ENCODE measurements at places on chromosomes 7 and 10.

- DNase-seq: no peak
Measured at GRCh38 chr7:66627881-66628360, 760 bp upstream of the KCTD7 start.

DNA sequence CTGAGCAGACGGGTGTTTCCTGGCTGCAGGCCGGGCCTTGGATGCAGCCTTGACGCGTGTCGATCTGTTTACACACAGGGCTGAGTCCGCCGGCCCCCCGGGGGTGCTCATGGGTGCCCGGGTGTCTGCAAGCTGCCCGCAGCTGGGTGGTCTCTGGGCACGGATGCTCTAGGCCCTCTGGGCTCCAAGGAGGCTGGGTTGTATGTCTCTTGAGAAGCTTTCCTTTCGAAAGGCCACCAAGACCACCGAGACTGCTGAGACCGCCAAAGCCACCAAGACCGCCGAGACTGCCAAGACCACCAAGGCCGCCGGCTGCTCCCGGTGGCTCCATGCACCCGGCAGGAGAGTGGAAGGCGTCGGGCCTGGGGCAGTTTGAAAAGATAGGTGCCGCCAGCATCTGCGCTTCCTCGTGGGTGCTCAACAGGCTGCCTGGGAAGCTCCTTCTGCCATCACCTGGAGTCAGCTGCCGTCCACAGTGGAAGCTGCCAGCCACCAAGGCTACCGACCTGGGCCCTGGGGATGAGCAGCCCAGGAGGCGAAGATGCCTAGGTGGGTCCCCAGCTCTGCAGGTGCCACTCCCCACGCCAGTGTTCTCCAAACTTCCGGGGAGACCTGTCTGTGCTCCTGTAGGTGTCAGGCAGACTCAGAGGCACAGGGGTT is 121.1 kb downstream of the INPP5A start:
- DNase-seq: no peak

- DNase-seq: no peak
Measured at GRCh38 chr7:92778972-92779371, 57.4 kb downstream of the CDK6 start.

GRCh38 chr10:51926337-51926736 is 226.9 kb upstream of the CSTF2T start:
- no peak for DNase-seq

- no peak for DNase-seq
Measured at GRCh38 chr7:28605427-28606085, 193.2 kb downstream of the CREB5 start.

DNA sequence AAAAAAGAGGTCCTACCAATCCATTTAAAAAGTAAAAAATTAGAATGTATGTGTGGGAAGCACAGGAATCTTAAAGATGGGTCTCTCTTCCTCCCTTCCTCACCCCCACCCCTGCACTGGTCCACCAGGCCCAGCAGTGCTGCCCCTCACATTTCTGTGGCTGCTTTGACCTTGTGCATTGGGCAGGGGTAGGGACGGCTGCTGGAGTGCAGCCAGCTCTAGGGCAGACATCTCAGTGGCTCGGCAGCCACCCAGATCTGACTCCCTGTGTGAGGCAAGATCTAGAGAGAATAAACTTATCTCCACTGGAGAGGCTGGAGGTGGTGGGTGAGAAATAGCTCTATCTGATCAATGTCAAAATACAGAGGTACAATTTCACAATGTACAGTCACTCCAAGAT is 6.7 kb downstream of the FAM180A start:
- DNase-seq: no peak

DNA sequence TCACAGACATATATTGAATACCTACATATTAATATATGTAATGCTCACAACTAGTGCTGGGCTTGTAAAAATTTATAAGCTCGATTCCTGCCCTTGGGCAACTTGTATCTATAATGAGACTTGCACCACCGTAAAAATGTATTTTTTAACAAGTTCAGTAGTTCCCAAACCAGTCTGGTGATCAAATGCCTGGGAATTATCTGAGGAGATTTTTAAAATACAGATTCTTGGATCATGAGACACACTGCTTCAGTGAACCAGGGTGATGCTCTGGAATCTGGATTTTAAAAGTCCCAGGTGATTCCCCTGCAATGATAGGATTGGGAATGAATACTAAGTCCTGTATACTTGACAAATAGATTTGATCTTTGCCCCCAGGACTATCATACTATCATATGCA is 4.3 kb upstream of the MICU1 start:
- DNase-seq: no peak

- DNase-seq: no peak
Measured at GRCh38 chr7:106223156-106223555, 61.6 kb downstream of the NAMPT start.

DNA sequence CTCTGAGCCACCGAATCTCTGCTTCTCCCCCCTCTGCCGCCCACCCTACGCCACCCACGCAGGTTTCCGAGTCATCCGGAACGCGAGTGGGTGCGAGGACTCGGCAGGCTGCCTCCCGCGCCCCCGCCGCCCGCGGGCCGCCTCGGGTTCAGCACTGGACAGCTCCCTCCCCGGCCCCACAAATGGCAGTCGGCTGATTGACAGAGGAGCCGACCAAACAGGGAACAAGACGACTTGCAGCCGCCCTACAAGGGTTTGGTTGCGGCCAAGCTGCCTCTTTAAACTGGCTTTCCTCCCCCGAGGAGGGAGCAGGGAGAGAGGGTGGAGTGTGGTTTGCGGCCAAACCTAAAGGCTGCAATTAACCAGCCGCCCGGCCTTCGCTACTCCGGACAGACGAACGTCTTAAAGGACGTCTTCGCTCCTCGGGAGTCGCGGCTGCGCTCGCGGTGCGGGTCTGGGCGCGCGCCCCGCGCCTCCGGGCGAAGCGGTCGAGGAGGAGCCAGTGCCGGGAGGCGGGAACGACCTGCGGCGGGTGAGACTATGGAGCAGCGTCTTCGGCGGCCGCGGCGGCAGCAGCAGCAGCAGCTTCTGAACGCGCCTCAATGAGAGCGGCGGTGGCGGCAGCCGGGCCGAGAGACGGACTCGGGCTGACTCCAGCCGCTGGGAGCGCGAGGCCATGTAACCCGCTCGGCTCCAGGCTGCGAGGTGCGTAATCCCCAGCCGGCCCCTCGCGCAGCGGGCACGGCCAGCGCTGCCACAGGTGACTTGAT is at the start of gene GPR158:
TSS of gene GPR158 (plus strand) at position 541 of the 770 bp plus-strand sequence. CDS start 420 bp downstream, outside the sequence.
- DNase-seq: peak; percentile 10

GRCh38 chr10:788796-789748 is 99.6 kb upstream of the DIP2C start:
- DNase-seq: no peak

DNA sequence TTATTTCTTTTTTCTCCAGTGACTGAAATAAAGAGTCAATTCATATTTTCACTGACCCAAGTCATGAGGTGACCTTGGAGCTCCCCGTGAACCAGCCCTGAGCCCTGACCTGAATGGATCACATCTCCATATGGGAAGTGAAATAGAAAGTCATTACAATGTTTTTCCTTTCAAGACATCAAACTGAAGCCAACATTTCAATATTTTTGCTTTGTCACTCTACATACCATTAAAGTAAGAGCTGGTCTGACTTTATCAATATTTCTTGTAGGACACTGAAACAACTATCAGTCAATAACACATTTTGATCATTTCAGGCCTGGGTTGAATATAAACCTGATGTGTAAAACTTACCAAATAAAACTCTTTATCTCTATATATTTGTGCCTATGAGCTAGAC is 249.8 kb upstream of the PHF14 start:
- no peak for DNase-seq

- no peak for DNase-seq
Measured at GRCh38 chr7:91383053-91383904, 119.0 kb downstream of the FZD1 start.

DNA sequence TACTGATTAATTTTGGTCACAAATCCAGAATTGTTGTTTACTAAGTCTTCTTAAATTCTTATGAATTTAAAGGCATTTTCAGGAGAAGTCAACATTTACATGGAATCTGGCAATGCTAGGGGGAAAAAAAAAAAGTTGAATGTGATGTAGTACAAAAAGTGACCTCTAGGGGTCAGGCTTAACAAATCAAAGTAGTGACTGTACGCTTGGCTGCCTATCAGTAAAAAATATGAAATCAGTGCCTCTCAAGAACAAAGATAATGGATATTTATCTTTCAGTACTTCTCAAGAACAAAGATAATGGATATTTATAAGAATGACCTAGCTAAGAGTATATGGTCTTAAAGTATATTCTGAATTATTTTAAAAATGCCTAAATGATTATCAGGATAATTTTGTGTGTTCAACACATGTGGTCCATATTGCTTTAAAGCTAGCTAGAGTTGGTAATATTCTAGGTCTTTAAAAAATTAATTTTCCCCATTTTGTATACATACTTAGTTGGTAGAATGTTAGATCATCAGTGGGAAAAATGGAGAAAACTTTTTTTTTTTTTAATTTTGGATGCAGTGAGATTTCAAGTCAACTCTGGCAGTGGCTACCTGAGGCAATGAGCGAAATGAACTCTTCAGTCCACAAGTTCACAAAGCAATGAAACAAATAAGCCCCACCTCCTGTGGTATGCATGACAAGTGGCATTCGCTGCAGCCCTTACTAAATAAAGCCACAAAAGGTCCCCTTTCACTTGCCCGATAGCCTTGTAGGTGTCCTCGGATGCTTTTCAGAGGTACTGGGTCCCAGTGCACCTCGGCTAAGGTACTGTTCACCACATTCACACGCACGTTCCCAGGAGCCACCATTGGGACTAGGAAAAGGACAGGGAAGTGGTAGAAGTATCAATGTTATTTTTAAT is 51.2 kb upstream of the LAMB4 start:
- DNase-seq: no peak

GRCh38 chr10:100828738-100829096 is 83.3 kb downstream of the PAX2 start:
- DNase-seq: no peak

- no peak for DNase-seq
Measured at GRCh38 chr7:26237035-26237807, 35.7 kb downstream of the CBX3 start.

DNA sequence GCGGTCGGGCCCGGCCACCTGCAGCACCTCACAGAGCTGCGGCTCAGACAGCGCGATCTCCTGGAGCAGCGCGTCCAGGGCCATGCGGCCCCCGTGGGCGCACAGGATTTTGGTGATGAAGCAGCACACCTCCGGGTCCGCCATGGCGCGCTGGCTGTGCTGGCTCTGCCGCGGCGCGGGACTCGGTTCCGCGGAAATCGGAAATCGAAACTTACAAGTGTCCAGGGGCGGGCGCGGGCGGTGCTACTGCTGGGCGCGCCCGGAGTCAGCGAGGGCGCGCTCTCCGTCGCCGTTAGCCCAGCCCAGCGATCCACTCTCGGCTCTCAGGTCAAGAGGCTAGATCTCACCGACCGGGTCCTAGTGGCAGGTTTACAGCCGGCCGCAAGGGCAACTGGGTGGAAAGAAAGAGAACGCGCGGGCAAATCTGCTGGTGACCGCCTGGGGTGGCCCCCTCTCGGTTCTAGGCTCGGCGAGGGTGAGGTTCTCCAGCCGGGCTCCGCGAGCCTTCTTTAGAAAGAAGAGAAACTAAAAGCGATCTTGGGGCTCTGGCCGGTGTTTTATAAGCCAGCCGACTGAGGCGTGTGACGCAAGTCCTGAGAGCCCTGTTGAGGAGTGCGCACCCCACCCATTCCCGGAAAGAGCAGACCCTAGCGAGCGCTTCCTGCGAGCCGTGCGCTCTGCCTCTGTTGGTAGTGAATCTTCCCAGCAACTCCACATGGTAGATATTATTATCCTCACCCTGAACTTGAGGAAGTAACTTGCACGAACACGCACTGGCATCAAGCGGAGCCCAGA is at the start of gene ZC3HAV1:
TSS of gene ZC3HAV1 (minus strand) at position 533 of the 795 bp plus-strand sequence. CDS start at position 144, 389 bp downstream.
- DNase-seq: peak; percentile 82

GRCh38 chr10:46250481-46250880 is 36.3 kb upstream of the ANTXRL start:
- no peak for DNase-seq

- DNase-seq: no peak
Measured at GRCh38 chr7:93890464-93891068, at the start of gene TFPI2. Gene TFPI2 (minus strand): TSS chr7:93890753. CDS start chr7:93890678, 75 bp downstream.

- DNase-seq: no peak
Measured at GRCh38 chr7:80791509-80791929, 127.3 kb downstream of the SEMA3C start.

- no peak for DNase-seq
Measured at GRCh38 chr10:5544216-5544805, 19.6 kb downstream of the CALML3 start.

- no peak for DNase-seq
Measured at GRCh38 chr7:132004529-132004928, 448.1 kb upstream of the PODXL start.

GRCh38 chr7:66877577-66878300 is 43.3 kb upstream of the TMEM248 start:
- DNase-seq: no peak

DNA sequence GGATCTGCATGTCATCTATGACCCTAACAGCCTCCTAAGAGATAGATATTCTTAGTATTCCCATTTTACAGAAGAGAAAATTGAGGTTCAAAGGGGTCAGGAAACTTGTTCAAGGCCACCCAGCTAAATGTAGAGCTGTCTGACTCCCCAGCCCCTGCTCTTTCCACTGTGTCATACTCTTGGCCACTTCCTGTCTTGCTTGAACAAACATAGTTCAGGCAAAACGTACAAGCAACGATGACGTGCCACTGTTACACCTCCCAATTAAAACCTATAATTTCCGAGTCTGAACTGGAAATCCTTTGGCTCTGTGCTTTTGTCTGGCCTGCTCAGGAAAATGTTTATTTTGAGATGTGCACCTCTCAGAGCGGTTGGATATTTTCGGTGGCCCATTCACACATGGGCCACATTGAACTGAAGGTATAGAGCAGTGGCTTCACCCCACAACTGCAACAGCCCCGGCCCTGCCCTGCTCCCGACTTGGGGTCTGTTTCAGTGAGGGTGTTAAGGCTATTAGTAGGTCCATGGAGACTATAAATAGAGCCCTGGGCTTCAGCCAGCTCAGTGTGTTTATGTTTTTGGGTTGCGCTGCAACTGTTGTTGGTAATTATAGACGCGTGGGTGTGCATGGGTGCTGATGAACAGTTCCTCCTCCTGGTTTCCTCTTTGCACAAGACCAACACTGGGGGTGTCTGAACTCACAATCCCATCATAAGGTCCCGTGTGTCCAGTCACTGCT is 172.3 kb upstream of the ADO start:
- DNase-seq: peak; percentile 54

DNA sequence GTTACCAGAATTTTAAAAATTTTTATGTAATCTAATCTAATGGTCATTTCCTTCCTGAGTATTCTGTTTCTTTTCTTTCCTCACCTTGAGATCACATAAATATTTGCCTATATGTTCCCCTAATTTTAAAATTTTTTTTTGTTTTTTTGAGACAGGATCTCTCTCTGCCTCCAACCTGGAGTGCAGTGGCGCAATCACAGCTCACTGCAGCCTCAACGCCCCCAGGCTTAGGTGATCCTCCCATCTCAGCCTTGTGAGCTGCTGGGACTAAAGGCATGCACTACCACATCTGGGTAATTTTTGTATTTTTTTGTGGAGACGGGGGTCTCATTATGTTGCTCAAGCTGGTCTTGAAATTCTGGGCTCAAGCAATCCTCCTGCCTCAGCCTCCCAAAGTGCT is 4.1 kb upstream of the PROSER2 start:
- DNase-seq: no peak

- DNase-seq: no peak
Measured at GRCh38 chr7:100089458-100090196, 858 bp downstream of the COPS6 start.
